MM.1S (cell line): ENCODE measurements at places on chromosomes 1 and 21.

GRCh38 chr1:55867304-55867843 is 652.2 kb upstream of the USP24 start:
- no peak overlapping the region for H3K4me3 ChIP-seq
- no peaks in the 10 kb centered on the region for H3K27me3 ChIP-seq
- no peaks in the 10 kb centered on the region for H3K36me3 ChIP-seq
- no peaks in the 10 kb centered on the region for H3K4me1 ChIP-seq

DNA sequence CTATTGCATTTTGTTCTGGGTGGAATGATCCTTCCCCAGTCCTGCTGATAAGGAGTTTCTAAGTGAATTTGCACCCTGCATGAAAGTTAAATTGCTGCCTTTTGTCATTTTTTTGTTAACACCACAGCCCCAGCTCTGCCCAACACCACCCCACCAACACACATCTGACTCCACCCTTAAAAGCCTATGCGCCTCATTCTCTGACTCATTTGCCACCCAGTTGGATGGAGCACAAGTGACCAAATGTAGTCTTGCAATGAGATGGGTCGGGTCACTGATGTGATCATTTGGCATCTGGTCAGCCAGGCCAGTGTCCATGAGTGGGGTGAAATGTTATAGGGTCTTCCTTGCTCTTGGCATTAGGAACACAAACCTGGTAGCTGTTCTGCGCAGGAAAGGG is 256.8 kb downstream of the KAZN start:
- no peak for DNase-seq
- H3K4me3 ChIP-seq, result no peak overlapping the region
- no peaks in the 10 kb centered on the region for H3K27me3 ChIP-seq
- H3K27ac ChIP-seq, result no peak overlapping the region
- H3K4me1 ChIP-seq, result peaks cover 3% of the 10 kb centered on the region

GRCh38 chr1:58768971-58769808 is 14.7 kb downstream of the JUN start:
- H3K27me3 ChIP-seq, result no peaks in the 10 kb centered on the region
- H3K4me1 ChIP-seq, result peaks cover 20% of the 10 kb centered on the region
- no peak for DNase-seq
- no peak overlapping the region for H3K27ac ChIP-seq

GRCh38 chr21:18368205-18368604 is 35.4 kb downstream of the TMPRSS15 start:
- H3K4me3 ChIP-seq, result no peak overlapping the region
- H3K27ac ChIP-seq, result no peak overlapping the region
- no peaks in the 10 kb centered on the region for H3K27me3 ChIP-seq
- H3K4me1 ChIP-seq, result peaks cover 3% of the 10 kb centered on the region; the same call in 1 of the 2 replicates
- DNase-seq, result no peak
- H3K36me3 ChIP-seq, result no peaks in the 10 kb centered on the region

GRCh38 chr1:113279776-113280391 is 110.4 kb upstream of the MAGI3 start:
- H3K27me3 ChIP-seq, result no peaks in the 10 kb centered on the region
- H3K4me1 ChIP-seq, result no peaks in the 10 kb centered on the region
- no peaks in the 10 kb centered on the region for H3K36me3 ChIP-seq
- H3K27ac ChIP-seq, result no peak overlapping the region
- H3K4me3 ChIP-seq, result no peak overlapping the region

DNA sequence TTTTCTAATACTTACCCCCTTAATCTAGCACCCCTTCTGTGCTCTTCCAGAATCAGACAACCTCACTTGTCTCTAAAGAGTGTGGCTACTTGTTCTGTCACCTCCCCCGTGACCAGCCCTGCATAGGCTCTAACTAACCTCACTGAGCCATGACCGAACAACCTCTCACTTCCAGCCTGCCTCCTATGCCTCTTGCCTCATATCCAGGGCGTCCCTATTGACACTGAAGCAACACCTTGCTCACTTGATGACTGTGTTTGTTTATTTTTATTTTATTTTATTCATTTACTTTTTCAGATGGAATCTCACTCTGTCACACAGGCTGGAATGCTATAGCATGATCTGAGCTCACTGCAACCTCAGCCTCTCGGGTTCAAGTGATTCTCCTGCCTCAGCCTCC is 235.1 kb upstream of the B3GALT2 start:
- H3K4me3 ChIP-seq, result no peak overlapping the region
- peaks cover 4% of the 10 kb centered on the region; the same call in 1 of the 2 replicates for H3K4me1 ChIP-seq
- H3K36me3 ChIP-seq, result no peaks in the 10 kb centered on the region

DNA sequence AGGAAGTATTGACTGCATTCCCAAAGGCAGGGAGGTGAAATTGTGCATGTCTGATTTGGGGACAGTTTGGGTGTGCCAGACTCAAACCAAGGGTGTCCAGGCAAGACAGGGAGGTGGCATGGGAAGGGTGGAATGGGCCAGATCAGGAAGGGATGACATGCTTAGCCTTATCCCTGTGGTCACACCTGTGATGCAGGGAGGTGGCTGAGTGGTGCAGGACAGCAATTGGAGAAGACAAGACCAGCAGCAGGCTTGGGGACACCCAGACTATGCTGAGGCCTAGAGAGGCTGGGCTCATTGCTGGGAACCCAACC is 4.0 kb downstream of the FOXO6 start:
- H3K27ac ChIP-seq, result no peak overlapping the region
- no peak for DNase-seq
- no peak overlapping the region for H3K4me3 ChIP-seq
- H3K36me3 ChIP-seq, result no peaks in the 10 kb centered on the region
- H3K4me1 ChIP-seq, result peaks cover 5% of the 10 kb centered on the region

- H3K27me3 ChIP-seq, result no peaks in the 10 kb centered on the region
- no peak overlapping the region for H3K4me3 ChIP-seq
- no peak overlapping the region for H3K27ac ChIP-seq
- no peak for DNase-seq
- no peaks in the 10 kb centered on the region for H3K4me1 ChIP-seq
Observed at GRCh38 chr1:218865591-218865990, 308.1 kb upstream of the LYPLAL1 start.

DNA sequence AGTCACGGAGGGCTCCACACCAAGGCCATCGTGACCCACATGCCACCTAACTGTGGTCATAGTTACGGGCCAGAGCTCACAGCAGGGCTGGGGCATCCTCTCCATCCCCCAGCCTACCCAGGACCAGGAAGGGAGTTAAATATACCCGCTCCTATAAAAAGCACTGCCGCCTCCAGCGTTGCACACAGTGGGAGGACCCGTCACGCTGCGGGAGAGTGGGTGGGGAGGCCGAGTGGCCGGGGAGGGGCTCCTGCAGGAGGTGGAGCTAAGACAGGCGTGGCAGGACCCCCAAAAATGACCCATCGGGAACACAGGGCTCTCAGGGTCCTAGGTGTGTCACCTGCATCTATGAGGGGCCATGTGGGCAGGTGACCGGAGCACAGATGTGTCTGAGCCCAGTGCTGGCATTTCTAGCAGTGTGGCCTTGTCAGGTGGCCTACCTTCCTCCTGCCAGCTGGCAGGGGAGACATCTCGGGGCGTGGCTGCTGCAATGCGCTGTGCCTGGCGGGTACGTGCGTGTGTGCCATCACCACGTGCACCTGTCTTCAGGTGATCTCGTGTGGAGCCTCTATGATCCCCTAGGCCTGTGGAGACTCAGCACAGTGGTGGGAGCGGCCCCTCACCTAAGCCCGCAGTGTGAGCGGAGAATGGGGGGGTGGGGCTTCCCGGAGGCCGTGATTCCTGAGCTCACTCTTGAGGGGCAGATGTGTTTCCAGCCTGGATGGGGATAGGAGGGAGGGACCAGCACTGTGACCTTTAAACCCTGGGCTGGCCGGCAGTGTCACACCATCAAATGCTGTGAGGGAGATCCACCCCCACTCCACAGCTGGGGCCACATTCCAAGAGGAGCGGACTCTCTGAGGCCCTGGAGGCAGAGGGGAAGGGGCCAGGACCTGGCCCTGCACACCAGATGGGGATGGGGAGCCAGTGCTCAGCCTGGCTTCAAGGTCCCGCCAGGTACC is 17.7 kb downstream of the AGRN start:
- H3K27me3 ChIP-seq, result peaks cover 72% of the 10 kb centered on the region
- no peaks in the 10 kb centered on the region for H3K36me3 ChIP-seq
- no peaks in the 10 kb centered on the region for H3K4me1 ChIP-seq

GRCh38 chr21:36603221-36603620 is 95.7 kb upstream of the SIM2 start:
- no peaks in the 10 kb centered on the region for H3K27me3 ChIP-seq
- DNase-seq, result no peak
- H3K4me1 ChIP-seq, result no peaks in the 10 kb centered on the region

GRCh38 chr1:45687754-45688740 is at the start of gene TMEM69:
Gene TMEM69 (plus strand): TSS chr1:45688181. CDS start chr1:45691069, 2,888 bp downstream.
- no peaks in the 10 kb centered on the region for H3K36me3 ChIP-seq
- H3K4me1 ChIP-seq, result no peaks in the 10 kb centered on the region
- H3K4me3 ChIP-seq, result peak within 1 kb of the TSS; percentile 99
- peak within 1 kb of the TSS; percentile 91 for H3K27ac ChIP-seq
- H3K27me3 ChIP-seq, result no peaks in the 10 kb centered on the region

DNA sequence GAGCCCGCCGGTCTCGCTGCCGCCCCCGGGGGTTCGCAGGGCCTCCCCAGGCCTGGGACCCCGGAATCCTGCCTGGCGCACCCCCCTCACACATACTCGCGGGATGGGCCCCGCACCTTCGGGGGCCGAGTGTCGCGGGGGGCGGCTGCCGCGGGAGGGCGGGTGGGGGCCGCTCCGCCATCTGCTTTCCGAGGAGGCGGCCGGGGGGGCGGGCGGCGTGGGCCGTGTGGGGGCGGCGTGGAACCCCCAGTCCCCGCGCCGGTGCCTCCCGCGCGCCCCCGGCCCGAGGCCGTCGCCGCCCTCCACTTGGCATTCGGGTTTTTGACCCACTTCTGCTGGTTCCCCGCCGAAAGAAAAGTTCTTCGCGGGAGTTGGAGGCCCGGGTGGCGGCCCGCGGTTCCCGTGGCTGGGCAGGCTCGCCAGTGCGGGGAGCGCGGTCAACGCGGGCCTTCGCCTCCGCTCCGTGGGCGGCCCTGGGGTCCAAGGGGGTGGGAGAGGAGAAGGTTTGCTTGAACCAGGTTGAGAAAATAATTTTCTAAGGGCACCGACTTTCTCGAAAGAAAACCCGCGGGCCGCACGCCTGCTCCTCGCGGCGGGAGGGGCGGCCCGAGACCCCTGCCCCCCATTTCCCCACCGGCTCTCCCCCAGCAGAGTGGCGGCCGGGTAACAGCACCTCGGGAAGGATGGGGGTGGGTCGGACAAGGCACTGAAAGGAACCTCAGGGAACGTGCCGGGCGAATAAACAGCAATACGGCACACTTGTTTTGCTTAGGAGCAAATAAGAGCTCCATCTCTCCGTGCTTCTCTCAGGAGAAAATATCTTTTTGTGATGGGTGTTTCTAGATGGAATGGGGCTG is 1.6 kb downstream of the PHF13 start:
- H3K27me3 ChIP-seq, result no peaks in the 10 kb centered on the region
- no peak for DNase-seq
- no peak overlapping the region for H3K27ac ChIP-seq
- H3K4me3 ChIP-seq, result peak overlapping the region; percentile 17; the same call in 1 of the 2 replicates
- H3K4me1 ChIP-seq, result no peaks in the 10 kb centered on the region
- H3K36me3 ChIP-seq, result no peaks in the 10 kb centered on the region

DNA sequence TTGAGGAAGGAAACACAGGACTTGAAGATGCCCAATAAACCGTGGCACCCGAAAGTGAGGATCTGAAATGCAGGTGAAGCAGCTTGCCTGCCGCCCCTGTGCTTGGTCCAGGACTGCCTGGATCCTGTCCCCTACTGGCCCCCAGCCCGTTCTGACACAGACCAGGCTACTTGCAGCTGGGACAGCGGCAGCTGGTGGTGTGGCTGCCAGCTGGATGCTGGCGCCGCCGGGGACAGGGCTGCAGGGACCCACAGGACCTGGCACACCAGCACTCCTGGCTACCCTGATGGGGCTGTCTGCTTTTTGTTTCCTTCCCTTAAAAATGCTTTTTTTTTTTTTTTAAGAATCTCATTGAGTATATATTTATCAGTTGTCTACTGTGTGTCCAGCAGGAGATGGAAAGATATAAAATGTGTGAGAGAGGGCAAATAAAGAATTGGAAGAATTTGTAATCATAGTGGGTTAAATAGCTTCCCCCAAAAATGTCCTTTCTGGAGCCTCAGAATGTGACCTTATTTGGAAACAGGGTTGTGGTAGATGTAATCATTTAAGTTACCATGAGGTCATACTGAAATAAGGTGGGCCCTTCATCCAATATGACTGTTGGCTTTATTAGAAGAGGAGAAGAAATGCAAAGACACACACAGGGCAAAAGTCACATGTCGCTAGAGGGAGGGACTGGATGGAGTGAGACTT is 165.6 kb downstream of the DSCAM start:
- H3K27ac ChIP-seq, result no peak overlapping the region
- no peaks in the 10 kb centered on the region for H3K36me3 ChIP-seq
- H3K4me3 ChIP-seq, result no peak overlapping the region
- no peak for DNase-seq
- no peaks in the 10 kb centered on the region for H3K27me3 ChIP-seq

DNA sequence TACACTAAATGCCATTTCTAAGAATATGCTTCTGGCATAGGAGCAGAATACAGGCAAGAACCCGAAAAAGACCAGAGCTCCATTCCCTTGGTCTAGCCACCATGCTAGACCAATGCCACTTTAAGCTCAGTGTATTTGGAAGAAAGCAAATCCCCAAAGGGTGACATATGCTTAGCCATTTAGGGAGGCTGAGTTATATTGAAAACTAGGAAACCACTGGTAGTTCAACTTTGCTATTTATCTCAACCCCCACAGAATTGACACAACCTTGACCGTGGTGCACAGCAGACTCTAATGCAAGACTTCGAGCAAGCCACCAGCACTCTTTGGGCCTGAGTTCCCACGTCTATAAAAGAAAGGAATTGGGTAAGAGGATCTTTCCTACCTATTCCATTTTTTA is 167.9 kb downstream of the ADSS2 start:
- H3K4me1 ChIP-seq, result no peaks in the 10 kb centered on the region
- no peak overlapping the region for H3K4me3 ChIP-seq
- no peaks in the 10 kb centered on the region for H3K36me3 ChIP-seq
- DNase-seq, result no peak

- H3K4me1 ChIP-seq, result no peaks in the 10 kb centered on the region
- H3K4me3 ChIP-seq, result no peak overlapping the region
- peaks cover 52% of the 10 kb centered on the region for H3K27me3 ChIP-seq
- no peaks in the 10 kb centered on the region for H3K36me3 ChIP-seq
Observed at GRCh38 chr1:2314803-2315673, 76.3 kb downstream of the MORN1 start.

DNA sequence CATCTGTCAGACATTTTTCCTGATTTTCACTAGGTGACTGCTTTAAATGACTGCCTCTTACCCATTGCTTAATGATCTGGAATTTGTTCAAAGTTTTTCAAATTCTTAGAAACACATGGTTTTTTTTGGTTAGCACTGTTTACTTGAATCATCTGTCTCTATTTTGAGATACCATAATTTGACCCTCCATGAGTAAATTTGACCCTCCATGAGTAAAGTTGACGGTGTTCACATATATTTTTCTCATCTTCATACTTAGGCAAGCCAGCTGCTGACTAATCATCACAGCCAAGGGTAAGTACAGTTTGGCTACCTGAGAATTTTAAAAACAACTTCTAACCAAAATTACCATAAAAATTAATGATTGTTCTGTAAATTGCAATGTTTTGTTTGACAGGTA is 586.5 kb downstream of the PTBP2 start:
- no peaks in the 10 kb centered on the region for H3K27me3 ChIP-seq
- DNase-seq, result no peak
- no peaks in the 10 kb centered on the region for H3K4me1 ChIP-seq
- H3K27ac ChIP-seq, result no peak overlapping the region

GRCh38 chr1:162470216-162470615 is 27.4 kb upstream of the UHMK1 start:
- H3K36me3 ChIP-seq, result no peaks in the 10 kb centered on the region
- no peak for DNase-seq
- no peaks in the 10 kb centered on the region for H3K27me3 ChIP-seq
- no peaks in the 10 kb centered on the region for H3K4me1 ChIP-seq
